NCI-H1092 treated with DMSO at 0.1 percent for 48 hours (cell line): ENCODE measurements at places on chromosomes 2 and 18.

- no peak for DNase-seq
Measured at GRCh38 chr2:72576861-72577260, 249.0 kb downstream of the EXOC6B start.

DNA sequence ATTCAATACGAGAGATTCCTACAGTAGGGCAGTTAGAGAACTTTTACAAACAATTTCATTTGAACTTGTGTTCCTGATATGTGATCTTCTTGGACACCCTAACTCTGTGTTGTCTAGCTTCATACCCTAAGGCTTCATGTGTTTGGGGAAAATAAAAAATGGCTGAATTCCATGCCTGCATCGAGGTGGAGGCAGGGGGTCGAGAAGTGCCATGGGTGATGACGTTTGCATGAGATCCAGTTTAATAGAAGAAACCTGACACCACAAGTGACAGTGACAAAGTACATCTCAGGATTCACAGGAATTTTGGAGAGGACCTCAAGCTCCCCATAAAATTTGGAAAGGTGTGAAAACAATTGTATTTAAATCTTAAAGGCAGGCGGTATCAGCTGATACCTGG is 169.2 kb upstream of the NABP1 start:
- no peak for DNase-seq

DNA sequence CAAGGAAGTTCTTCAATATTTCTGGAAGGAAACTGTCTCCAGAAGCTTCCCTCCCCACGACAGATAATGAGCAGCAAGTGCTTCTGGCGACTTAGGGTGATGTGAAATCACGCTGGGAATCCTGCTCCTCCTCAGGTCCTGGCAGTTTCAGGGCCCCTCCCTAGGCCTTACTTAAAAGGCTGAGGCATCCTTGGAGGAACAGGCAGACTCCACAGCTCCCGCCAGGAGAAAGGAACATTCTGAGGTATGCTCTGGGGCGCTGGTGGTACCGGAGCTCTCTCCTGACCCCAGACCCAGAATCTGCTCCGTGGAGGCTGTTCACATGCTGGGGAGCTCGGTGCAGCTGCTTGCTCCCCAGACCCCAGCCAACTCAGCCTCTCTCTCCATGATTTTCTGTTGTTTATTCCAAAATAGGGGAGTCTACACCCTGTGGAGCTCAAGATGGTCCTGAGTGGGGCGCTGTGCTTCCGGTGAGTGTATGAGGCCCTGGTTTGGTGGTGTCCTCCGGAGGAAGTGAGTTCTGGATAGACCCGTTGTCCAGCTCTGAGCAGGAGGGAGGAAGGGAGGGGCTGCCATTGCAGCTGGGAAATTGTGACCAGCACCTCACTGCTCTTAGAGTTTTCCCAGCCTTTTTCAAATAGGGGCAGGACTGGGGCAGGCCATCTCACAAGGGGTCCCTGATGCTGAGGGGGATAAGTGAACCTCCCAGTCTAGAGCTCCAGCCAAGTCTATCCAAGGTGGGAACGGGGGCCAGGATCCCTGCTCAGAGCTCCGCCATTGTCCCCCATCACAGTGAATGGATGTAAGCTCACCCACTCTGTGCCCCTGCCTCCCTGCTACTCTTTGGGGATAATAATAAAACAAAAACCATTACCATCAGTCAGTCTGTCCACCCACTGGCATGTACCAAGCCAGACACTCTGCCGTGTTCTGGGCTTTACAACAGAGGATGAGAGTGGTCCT is at the start of gene IL36RN:
Gene IL36RN (plus strand): TSS at position 201 of the 963 bp plus-strand sequence. CDS start 241 bp downstream, at position 442.
- no peak for DNase-seq

DNA sequence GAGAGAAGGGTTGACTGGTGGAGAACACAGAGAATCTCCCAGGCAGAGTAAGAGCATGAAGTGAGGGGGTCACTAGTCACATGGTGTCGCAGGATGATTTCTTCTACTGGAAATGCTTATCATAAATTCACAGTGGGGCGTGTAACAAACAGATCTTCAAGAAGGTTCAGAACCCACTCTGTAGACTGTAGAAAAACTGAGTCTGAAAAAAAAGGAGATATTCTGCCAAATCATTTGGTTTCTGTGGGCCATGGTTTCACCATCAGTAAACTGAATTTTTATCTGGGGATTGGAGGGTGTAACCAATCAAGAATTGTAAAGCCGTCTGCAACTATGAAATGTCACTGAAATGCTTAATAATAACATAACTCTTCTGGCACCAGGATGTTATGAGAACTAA is 15.0 kb downstream of the TPGS2 start:
- no peak for DNase-seq

DNA sequence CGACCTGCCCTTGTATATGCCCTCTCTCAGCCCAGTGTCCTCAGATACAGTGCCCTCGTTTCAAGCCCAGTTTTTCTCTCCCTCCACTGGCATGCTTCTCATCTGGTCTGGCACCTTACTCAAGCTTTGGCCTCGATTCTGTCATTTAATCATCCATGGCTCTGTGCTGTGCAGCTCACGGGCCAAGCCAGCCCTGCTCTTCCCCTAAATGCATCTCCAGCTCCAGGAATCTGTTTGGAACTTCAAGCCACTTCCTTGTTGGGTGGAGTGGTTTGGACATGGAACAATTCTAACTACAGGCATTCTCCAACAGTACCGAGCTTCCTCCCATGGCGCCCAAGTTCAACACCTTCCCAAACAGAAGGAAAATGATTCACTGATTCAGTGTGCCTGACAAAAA is 76.7 kb upstream of the ZNF397 start:
- no peak for DNase-seq

DNA sequence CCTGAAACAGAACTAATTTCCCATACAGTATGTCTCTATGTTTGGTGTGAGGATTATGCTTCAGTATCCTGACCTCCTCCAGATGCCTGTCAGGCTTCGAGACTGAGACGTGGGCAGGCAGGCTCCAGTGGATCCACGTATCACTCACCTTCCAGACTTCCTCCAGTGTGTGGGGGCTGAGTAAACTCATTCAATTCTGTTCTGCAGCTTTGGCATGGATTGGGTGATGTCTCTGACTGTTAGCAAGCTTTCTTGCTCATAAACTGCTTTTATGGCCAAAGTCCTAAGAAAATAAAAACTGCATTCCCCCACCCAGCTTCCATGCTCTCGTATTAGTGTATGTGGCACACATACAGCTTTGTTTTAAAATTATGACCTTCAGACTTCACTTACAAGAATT is 53.6 kb downstream of the CCDC93 start:
- DNase-seq = no peak

- DNase-seq = peak; percentile 93
Measured at GRCh38 chr18:35267161-35267651, 22.8 kb downstream of the ZSCAN30 start.

DNA sequence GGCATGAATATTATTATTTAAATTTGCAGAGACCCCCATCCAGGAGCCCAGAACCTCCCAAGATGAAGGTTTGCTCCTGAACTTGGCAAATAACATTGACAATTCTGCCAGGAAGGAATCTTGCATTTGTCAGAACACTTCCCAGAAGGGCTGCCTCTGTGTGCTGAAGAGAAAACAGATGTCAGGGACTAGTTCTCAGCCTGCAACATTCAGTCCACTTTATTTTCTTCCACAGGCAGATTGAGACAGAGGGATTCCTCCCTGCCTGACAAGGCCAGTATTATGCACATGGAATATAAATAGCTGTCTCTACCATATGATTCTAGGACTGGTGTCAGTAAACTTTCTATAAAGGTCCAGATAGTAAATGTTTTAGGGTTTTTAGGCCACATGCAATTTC is 171.5 kb upstream of the SIX2 start:
- DNase-seq = no peak

GRCh38 chr2:134178138-134178877 is 75.6 kb upstream of the MGAT5 start:
- no peak for DNase-seq

GRCh38 chr2:18651842-18652774 is 62.7 kb upstream of the NT5C1B start:
- no peak for DNase-seq

DNA sequence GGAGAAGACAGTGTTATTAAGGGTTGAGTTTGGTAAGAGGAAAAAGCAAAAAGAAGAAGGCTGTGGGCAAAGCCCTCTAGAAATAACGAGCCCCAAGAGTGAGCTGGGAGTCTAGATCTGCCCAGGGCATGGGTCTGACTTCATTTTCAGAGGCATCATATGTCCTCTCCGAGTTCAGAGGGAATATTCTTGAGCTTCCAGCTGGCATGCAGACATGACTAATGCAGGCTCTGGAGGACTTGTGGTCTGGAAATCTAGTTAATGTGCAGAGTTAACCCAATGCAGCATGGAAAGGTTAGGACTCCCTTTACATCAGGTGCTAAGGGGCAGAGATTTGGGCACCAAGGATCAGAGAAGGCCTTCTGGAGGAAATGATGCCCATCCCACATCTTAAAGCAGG is 7.3 kb downstream of the ACMSD start:
- DNase-seq = no peak

DNA sequence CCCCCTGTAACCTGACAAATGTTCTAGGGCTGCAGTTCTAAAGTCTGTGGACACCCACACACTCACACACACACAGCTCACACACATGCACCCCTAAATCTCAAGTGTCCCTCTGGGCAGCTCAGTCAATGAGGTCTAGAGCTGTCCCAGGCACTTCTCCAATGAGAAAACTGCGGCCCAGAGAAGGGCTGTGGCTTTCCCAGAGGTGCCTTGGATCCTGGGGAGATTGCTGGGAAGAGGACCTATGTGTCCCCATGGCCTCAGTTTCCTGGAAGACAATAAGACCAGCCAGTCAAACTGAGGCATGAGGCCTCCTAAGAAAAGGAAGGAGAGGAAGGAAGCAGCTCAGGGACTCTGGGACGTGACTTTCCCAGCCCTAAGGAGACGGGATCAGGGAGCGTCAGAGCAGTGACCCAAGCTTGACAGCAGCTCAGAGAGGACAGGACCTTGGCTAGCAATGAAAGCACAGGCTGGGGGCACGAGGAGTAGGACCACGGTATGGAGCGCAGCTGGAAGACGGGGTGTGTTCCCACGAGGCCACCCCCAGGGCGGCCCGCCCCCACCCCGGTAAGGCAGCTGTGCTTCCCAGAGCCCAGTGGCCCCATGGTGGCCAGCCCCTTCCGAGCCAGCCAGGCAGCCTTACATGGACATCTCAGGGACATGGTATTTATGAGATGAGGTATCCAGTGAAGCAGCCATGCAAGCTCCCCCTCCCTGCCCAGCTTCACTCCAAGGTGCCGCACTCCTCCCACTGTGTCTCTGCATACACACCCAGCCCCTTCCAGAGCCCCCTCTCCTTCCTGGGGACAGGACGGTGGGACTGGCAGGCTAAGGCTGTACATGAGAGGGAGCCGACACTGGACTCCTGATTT is 46.0 kb downstream of the TNS1 start:
- DNase-seq = no peak

DNA sequence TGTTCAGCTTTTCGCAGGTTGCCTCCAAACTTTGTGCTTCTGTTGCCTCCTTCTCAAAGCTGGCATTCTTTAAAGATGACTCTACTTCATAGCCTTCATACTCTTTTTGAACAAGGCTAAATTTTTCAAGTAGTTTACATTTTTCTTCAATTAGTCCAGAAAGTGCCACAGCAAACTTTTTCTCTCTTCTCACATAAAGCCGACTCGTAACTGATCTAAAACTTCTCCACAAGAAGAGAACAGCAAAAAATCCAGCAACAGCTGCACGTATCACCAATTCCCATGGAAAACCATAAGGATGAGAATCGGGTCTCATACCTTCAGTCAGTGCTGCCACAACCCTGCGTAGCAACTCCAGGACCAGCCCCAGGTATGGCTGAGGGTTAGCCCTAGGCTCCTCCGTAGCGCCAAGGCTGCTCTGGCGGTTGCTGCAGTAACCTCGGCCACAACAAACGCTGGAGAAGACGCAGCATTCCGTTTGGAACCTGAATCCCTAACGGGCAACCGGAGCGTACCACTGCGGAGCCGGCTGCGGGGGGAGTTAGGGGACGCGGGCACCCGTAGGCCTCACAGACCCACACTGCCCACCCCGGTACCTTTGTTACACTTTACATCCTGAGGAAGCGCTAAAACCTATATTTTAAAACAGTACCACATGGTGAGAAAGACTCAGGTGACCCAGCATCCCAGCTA is at the start of gene CTAGE1:
Gene CTAGE1 (minus strand): TSS at position 420 of the 693 bp plus-strand sequence. CDS start 104 bp downstream, at position 316.
- DNase-seq = no peak

- DNase-seq = no peak
Measured at GRCh38 chr2:135803278-135803677, 33.7 kb downstream of the LCT start.

DNA sequence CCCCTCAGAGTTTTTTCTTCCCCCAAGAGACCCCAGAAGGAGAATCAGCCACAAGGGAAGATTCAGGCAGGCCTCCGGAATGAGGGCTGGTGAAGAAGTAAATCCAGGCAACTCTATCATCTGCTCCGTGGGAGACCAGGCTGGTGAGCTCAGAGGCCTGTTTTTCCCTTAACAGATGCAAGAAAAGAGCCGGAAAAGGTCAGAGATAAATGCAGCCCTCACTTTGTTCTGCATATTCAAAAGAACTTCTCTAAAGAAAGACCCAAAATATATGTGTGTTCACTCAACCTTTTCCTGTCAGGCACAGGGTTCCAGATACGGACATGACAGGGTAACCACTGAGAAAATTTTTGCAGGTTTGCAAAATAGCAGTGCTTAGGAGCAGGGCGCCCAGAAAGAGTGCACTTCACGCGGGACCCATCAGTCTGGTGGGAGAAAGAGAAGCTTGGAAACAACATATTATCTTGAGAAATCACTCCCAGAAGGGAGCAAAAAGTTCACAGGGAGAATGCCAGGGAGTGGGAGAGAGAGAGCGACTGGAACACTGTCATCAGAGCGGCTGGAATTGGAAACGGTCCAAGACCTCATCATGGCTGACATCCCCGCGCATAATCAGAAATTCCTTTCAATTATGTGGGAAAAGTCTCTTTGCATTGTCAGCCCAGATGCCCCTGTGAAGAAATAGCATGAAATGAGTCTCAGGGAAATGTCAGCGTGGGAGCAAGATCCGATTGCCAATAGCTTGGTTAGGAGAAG is 244.8 kb upstream of the SLC14A2 start:
- DNase-seq = no peak

DNA sequence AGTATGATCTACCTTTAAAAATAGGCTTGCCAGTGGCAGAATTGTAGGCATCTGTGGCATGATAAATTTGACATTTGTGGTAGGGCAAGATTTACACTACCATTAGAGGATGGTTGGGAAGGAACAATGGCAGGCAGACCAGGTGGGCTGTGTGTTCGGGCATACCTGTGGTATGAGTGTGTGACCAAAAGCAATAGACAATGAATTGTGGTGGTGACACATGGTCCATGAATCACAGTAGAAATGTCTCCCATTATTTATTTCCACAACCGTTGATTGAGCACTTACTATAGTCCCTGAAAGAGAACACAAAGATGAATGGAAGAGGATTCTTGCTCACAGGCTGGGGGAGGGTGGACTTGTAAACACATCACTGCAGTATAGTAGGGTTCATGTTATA is 29.9 kb upstream of the RUFY4 start:
- DNase-seq = no peak

GRCh38 chr2:104841744-104842143 is 12.2 kb upstream of the POU3F3 start:
- no peak for DNase-seq
